ENCODE measurements at places on chromosomes 4 and X.

DNA sequence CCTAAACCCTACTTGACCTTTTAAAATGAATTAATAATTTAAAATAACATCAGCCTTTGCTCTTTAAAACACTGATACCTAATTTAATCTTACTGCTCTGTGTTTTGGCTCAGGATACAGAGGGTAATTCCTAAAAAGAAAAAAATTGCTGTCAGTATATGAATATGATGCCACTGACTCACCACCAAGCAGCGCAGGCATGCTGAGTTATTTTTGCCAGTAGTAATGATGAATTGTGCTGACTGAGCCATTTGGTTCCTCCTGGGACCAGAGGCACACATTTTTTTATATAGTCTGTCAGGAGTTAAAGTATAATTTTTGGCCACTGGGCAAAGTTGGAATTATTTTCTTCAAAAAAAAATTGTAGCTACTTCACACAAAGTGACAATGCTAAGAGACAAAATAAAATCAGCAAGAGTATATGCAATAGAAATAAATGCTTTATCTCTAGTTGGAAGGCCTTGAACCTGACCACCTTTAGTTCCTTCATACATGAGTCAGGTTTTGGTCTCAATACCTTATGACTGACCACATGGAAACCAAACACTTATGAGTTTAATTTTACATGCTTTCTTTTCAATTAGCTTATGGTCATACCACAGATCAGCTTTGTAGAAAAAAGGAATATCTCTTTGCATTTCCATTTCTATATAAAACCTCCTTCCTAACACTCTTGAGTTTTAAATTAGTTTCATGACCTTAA is 115.1 kb downstream of the PPP3CA start:
- H3K27me3 ChIP-seq: no peaks in the 10 kb centered on the region
- H3K4me1 ChIP-seq: no peaks in the 10 kb centered on the region
- DNase-seq: no peak
- no peak overlapping the region for H3K27ac ChIP-seq
- no peak overlapping the region for H3K4me3 ChIP-seq

- H3K4me3 ChIP-seq: no peak overlapping the region
- no peak for DNase-seq
- H3K27ac ChIP-seq: no peak overlapping the region
- H3K36me3 ChIP-seq: no peaks in the 10 kb centered on the region
- H3K27me3 ChIP-seq: peaks cover 12% of the 10 kb centered on the region
- no peaks in the 10 kb centered on the region for H3K4me1 ChIP-seq
These were observed 5.5 kb downstream of the PNMA3 start for GRCh38 chrX:153061732-153062131.

- peak; percentile 5 for DNase-seq
- no peaks in the 10 kb centered on the region for H3K27me3 ChIP-seq
- H3K4me3 ChIP-seq: no peak overlapping the region
- H3K36me3 ChIP-seq: no peaks in the 10 kb centered on the region
These were observed 111.1 kb downstream of the KLF8 start for GRCh38 chrX:56343219-56343618.

- H3K27me3 ChIP-seq: no peaks in the 10 kb centered on the region
- DNase-seq: no peak
- peaks cover 11% of the 10 kb centered on the region for H3K4me1 ChIP-seq
These were observed 867.1 kb upstream of the TENM3 start for GRCh38 chr4:181376058-181376457.

- DNase-seq: no peak
- H3K27me3 ChIP-seq: no peaks in the 10 kb centered on the region
- H3K4me3 ChIP-seq: no peak overlapping the region
These were observed 50.0 kb downstream of the ZCCHC13 start for GRCh38 chrX:74353984-74354383.
